ENCODE measurements at places on chromosomes 11 and 22. TPM values are rescaled to one million over a fixed set of nuclear protein-coding genes. Genes with fewer than 3 reads are reported as not detected.

DNA sequence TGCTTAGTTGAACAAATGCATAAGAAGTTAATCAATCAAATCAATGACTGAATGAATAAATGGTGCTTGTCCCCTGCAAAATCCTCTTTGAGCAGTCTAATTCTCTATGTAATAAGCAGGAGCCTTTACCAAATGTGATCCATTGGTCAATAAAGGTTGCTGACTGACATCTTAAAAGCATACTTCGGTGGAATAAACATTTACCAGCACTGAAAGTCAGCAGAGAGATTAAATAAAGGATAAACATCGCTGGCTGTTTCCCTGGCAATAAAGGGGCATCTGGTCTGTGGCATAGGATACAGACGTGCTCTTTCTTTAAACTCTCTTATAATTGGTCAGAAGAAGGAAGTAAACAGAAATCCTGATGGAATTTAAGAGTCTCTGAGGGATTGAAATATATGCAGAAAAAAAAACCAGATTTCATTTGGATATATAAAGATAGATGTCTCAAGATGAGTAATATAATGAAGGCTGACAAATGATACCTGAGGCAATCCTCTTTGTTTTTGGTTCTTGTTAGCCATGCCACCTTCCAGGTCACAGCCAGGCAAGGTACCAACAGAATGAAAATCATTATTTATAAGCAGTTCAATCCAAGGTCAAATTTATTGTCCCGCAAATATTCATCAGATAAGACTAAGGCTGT is 578.4 kb upstream of the CCDC90B start:
- DNase-seq, result no peak

GRCh38 chr11:30422447-30423278 is 99.8 kb downstream of the ARL14EP start:
- no peak for DNase-seq

DNA sequence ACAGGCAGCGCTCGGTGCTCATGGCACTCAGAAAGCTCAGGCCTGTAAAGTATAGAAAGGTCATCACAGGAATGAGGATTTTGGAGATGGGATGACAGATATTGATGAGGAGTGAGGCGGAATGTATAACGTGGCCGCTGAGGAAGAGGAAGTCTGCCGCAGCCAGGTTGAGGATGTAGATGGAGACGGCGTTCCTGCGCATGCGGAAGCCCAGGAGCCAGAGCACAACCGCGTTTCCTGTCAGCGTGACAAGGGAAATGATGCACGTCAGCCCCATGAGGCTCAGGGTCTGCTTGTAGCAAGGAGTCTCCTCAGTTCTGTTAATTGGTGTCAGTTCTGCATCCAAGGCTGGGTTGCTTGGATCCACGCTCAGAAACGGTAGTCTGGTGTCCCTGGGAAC is 33.1 kb upstream of the MRGPRX1 start:
- DNase-seq, result no peak

TNNI2 gene
- total RNA-seq, result 17.4 TPM

CHCHD10 gene
- total RNA-seq, result 31.7 TPM

- DNase-seq, result no peak
Observed at GRCh38 chr11:61125310-61125684, 23.0 kb downstream of the CD5 start.

DNA sequence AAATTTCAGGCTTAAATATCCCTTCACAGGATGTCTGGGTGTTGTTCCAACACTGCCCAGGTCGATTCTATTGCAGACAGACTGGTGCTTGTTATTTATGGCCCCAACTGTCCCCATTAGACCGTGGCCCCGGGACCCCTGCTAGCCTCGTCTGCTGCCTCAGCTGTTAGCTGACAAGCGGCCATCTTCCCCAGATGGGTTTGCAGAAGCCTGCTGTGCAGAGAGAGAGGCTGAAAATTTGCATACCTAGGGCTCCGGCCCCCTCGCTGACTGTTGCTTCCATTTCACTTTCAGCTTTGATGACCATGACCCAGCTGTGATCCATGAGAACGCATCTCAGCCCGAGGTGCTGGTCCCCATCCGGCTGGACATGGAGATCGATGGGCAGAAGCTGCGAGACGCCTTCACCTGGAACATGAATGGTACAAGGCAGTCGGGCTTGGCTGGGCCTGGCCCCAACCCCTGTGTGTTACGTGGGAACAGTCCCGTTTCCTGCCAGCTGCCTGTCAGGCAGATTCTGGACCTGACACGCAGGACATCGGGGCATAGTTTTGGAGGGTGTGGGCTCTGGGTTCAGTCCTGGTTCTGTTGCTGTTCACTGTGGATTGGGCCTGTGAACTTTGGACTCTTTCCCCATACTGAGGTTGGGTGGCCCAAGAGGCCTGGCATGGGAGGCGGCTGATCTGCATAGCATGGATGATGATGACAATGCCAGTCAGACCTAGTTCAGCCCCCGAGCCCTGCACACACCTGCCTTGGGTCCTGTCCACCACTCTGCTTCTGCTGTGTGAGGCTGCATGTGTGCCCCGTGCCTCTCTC is 16.4 kb downstream of the SMARCB1 start:
- no peak for DNase-seq

E2F8 gene
- 1.1 TPM for total RNA-seq

All from suprapubic skin (tissue), 4 donors.